AG04450 (cell line): ENCODE measurements at places on chromosomes 4 and X.

- no peak for DNase-seq
These were observed 47.8 kb downstream of the FHDC1 start for GRCh38 chr4:152983774-152984411.

GRCh38 chr4:1960170-1960825, 48.5 kb downstream of the NELFA start:
- no peak for DNase-seq

- no peak for DNase-seq
These were observed 91.6 kb downstream of the ANXA10 start for GRCh38 chr4:168183717-168184571.

DNA sequence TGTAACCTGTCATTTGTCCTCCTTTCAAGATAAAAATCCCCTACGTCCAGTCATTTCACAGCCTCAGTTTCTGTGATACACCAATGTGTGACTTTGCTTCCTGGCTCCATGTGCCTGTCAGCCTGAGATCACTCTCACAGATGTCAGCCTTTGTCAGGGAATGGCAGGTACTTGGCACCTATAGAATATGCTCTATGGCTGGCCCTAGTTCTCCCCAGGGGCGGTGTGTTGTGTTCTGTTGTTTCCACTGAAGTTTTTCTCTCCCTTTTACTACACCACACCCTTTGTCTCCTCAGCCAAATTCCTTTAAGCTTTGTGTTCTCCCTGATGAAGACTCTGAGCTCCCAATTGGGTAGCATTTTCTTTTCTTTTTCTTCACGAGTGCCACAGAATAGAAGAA, 81.7 kb downstream of the ALPK1 start:
- no peak for DNase-seq

DNA sequence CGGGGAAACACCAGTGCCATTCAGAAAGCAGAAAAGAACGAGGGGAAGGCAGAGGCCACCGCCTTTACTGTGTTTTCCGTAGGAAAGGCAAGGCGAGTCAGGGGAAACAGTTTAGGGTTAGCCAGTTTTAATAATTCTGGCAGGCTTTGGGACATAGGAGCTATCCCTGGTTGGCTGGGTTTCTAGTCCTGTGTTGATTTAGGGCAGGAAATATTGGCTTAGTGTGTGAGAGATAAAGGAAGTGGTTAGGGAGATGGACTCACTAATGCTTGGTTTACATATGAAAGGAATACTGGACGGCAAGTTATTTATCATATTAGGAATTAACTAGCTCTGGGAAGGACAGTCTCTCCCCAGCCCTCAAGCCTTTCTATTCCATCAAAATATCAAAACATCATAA, 53.1 kb downstream of the SYNPO2 start:
- DNase-seq = no peak

GRCh38 chr4:78585633-78586032, 34.1 kb downstream of the ANXA3 start:
- DNase-seq = no peak

DNA sequence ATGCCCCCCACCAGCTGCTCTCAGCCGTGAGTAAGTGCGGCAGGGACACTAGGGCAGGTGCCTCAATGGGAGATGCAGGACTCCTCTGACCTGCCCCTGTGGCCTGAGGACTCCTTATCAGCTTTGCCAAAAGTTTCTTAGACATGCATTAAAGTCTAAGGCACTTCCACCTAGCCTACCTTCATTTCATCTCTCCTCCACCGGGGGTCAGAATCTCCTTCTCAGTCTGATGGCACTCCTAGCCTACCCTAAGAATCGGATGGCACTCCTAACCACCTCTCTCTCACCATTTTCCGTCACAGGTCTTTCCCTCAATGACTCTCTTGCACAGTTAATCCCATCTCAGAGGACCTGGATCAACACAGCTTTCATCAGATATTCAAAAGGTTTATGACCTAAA, 85.9 kb downstream of the OTC start:
- DNase-seq = no peak

DNA sequence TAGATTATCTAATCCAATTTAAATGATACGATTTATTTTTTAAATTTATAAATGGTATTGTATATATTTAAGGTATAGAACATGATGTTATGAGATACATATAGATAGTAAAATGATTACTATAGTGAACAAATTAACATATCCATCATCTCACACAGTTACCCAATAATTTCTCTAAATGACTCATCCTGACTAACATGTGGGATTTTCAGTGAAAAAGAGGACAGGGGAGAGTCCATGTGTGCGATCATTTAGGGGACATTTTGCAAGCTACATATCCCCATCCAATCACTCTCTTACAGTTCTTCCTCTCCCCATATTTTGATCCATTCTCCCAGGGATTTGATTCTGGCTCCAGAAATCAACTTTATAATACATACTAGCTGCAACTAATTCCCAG, 88.2 kb downstream of the ABCB7 start:
- no peak for DNase-seq

- no peak for DNase-seq
These were observed 50.7 kb downstream of the THAP9 start for GRCh38 chr4:82951196-82951595.

GRCh38 chr4:45931154-45931553, 192.7 kb downstream of the GABRG1 start:
- DNase-seq = no peak

- DNase-seq = no peak
These were observed 41.5 kb downstream of the SMARCA5 start for GRCh38 chr4:143554728-143555597.

- DNase-seq = no peak
These were observed 384.2 kb downstream of the SH3BGRL start for GRCh38 chrX:81586096-81586495.

DNA sequence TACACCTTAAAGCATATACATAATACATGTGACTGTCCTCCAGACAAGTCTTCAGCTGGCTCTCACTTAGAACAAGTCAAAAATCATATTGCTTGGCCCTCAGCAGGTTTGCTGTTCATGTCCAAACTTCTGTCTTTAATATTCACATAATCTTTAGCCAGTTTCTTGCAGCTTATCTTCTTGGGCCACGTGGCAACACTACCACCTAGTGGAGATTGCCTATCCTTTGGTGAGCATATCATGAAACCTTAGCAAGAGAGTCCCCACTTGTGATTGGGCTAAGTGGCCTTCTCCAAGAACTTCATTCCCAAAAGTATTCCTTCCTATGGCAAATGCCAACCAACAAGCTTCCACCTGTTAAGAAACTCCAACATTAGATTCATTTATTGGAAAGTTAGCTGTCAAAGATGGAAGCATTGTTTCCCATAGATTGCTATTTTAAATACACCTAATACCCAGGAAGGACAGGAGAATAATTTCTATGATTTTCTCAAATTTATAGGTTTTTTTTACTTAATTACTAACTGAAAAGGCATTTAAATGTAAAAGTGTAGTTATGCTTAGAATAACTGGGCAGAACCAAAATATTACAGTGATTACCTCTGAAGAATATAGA, 231.9 kb upstream of the INTU start:
- peak; percentile 63 for DNase-seq

DNA sequence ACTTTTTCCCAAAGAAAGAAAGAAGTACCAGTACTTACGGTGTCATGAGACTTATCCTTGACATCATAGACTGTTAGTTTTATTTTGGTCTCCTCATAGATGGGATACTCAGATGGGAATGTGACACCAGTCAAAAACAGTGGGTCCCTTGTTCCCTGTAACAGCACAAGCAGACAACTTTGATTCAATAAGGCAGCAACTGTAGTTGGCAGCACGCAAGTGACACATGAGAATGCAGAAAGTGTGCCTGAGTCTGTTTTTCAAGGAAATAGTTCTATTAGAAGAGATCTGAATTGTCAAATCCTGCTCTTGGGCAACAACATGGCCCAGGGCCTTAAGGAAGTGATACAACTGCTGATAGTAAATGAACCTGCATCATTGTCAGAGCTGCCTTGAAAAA, 443.2 kb downstream of the INPP4B start:
- no peak for DNase-seq

GRCh38 chr4:186304866-186305505, 39.0 kb downstream of the F11 start:
- no peak for DNase-seq

- no peak for DNase-seq
These were observed 72.6 kb downstream of the SMARCA5 start for GRCh38 chr4:143586080-143586479.

DNA sequence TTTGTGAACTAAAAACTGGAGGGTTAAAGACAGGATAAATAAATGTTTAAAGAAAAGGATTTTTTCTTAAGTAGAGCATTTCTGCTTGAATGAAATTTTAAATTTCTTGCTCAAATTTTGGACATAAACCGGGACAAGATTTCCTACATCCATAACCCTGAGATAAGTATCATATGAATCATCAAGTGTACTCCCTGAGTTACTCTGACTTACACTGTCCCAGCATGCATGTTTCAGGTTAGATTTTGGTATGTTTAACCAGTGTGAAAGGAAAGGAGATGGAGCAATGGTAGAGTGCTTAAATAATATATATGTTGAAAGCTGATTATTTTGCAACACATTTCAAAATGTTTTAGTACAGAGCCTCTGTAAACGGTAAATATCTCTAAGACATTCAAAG, 175.2 kb downstream of the ADGRL3 start:
- DNase-seq = no peak

DNA sequence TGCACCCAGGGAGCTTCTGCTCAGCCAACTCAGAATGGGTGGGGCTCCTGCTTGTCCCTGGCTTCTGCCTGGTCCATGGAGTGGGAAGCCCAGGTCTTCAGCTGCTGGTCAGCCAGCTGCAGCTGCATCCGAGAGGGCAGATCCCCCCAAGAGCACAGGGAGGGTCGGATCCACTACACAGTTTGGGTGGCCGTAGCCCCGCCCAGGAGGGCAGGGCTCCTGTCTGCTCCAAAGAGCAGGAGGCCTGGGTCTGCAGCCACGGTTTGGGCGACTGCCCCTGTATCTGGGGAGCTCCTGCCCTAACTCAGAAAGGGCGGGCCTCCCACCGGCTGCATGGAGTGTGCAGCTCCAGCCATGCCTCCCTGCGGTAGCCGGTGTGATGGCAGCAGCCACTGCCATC, 169.1 kb downstream of the TEX13A start:
- DNase-seq = no peak

GRCh38 chrX:126655061-126655460, 102.4 kb upstream of the DCAF12L1 start:
- no peak for DNase-seq

DNA sequence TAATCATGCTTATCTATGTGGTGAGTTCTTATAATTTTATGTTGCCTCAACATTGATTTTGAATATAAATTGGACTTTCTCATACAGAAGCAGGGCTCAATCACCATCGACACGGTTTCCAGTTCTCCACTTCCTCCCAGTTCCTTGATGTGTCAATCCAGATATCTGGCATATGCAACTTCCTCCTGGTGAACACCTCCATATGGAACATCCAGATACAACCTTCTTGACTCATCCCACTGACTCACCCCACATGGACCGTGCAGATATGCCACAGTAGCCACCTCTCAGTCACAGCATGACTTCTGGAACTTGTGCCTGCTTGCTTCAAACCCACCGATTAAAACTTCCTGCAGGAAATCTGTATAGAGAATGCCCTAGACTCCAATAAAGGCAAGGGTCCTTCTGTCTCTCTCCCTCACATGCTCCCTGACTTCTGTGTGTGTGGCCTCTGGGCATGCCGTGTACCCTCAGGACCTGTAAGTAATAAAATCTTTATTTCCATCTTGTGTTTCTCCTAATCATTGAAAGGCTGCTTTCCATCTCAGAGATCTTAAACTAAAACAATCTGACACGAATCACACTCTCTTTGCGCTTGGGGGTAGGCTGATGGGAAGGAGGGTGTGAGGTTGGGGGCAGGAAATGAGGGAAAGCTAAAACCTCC, 67.0 kb downstream of the HTRA3 start:
- DNase-seq = no peak

DNA sequence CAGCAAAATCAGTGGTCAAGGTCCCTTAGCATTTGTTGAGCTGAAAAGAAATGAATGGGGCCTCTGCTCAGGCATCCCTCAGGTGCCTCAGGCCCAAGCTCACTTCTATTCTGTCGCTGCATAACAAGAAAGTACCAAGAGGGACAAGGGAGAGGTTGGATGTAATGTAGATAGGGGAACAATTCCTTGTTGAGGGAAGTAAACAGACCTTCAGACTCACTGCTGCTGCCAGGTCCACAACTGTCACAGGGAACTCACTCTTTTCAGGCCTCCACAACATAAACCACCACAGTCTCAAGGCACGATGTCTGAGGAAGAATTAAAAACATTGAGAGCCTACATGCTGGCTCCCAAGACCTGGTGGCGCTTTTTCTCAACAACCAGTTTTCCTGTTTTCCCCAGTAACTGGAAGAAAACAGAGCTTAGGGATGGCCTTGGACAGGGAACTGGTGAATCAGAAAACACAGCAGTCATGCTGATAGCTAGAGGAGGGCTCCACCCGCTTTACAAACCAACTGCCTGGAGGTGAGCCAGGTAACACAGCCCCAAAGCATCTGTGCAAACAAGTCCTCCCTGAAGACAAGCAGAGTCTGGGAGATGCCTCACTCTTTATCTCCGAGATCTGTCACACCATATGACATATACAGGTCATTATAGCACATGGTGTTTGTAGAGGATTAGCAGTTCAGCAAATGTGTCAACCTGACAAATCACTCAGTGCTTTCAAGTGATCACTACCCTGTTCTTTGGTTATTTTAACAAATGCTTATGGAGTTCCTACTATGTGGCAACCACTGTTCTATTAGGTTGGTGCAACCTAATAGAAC, 14.3 kb upstream of the AWAT1 start:
- DNase-seq = no peak

GRCh38 chrX:56503941-56504673, 59.3 kb upstream of the UBQLN2 start:
- no peak for DNase-seq
